ENCODE measurements at places on chromosomes 12 and 14.

DNA sequence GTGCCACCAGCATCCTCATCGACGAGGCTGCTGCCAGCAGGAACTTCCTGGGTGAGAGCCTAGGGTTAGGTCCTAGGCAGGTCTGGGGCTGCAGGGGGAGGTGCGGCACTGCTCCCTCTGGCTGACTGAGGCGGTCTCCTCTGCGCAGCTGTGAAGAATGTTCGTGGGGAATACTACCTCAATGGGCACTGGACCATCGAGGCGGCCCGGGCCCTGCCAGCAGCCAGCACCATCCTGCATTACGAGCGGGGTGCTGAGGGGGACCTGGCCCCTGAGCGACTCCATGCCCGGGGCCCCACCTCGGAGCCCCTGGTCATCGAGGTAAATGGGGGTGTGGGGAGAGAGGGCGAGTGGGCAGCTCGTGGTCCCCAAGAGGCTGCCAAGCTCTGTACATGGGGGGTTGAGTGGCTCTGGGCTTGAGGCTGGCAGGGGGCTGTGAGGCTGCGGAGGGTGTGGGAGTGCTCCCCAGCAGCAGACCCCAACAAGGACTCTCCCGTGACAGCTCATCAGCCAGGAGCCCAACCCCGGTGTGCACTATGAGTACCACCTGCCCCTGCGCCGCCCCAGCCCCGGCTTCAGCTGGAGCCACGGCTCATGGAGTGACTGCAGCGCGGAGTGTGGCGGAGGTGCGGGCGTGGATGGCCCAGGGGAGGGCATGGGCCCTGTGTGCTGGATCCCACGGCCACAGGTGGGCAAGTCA is 14.4 kb downstream of the PAPLN start:
- DNase-seq = no peak

DNA sequence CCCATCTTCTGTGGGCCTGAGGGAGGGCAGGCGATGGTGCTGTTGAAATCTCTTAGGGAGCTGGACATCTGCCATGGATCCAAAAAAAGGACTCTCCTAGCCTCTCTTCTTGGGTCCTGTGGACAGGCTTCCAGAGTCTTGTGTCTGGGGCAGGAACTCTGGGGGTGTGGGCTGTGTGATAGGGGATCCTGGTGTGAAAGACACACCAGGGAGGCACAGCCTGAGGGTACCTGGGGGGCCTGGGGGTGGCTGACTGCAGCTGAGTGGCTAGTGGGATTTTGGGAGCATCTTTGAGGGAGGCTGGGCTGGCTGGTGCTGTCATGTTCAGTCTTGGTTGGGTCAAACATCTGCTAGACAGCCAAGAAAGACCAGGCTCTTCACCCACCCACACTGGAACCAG is 1.8 kb upstream of the KRT83 start:
- no peak for DNase-seq

- DNase-seq = no peak
Measured at GRCh38 chr12:47781479-47782371, 8.7 kb downstream of the SLC48A1 start.

DNA sequence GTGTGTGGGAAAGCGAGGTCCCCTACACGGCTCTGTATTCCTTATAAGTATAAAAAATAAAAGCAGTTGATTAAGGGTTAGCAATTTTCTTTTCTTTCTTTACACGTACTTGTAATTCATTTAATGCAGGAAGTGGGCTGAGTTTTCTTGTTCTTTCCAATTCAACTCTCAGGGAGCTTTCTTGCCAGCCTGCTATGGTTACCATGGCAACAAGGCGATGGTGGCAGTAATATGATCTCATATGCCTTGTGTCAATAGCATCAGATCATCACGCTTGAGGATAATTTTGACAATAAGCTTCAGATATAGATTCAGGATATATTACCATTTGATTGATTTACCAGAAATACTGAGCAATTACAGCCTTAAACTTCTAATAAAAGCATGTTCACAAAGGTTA is 466.5 kb downstream of the APAF1 start:
- no peak for DNase-seq

GRCh38 chr12:46390881-46391280 is 18.3 kb upstream of the SLC38A2 start:
- DNase-seq = no peak

- DNase-seq = no peak
Measured at GRCh38 chr12:111330800-111331752, 37.8 kb downstream of the PHETA1 start.

DNA sequence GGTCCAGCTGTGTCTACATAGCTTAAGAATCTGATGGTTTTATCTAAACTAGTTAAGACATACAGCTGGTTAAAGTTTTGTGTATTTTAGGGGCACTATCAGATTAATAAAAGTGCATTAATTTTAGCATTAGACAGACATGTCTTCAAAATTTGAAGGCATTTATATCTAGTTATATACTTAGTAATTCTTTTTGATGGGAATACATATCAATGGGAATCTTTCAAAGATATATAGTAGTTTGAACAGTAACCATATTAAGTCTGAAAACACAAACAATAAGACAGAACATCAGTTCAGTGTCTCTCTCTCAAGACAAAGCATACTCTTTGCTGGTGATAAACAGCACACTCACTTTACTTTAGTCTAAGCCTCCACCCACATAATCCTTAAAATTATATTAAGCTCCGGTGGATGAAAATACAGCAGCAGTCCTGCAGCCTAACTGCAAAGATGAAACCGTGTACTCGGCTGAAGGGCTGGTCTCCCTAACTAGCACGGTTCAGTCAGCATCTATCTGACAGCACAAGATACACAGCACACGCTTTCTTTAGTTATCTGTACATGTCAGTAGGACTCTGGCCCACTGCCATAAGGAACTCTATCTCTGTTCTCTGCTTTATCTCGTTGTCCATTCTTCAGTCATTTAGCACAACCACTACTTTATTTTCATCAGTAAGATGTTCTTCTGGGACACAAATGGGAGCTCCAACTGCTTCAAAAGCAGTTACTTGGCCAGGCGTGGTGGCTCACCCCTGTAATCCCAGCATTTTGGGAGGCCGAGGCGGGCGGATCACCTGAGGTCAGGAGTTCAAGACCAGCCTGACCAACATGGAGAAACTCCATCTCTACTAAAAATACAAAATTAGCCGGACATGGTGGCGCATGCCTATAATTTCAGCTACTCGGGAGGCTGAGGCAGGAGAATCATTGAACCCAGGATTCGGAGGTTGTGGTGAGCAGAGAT is 80.5 kb downstream of the MED13L start:
- DNase-seq = no peak

GRCh38 chr14:22846811-22847307 is 10.5 kb downstream of the MMP14 start:
- no peak for DNase-seq

- no peak for DNase-seq
Measured at GRCh38 chr12:58395470-58395869, 454.1 kb downstream of the ATP23 start.

DNA sequence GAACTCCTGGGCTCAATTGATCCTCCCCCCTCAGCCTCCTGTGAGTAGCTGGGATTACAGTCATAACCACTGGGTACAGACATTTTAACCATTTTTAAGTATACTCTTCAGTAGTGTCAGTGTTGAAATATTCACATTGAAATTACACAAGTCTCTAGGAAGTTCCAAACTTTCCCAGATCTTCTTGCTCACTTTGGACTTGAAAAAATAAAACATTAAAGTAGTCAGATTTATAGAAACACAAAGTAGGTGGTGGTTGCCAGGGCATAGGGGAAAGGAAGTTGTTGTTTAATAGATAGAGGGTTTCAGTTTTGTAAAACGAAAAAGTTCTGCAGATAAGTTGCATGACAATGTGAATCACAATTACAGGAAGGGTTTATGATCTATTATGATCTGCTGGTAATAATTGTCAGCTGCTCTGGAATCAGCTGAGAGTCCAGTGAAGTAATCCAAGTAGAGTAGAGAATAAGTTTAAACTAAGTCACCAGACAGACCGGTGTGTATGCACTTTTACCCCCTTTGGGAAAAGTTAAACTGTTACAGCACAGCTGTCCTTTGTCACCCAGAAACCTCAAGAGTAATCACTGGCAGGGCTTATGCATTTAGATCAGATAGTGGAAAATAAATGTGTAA is 27.4 kb downstream of the PCNX1 start:
- no peak for DNase-seq

- no peak for DNase-seq
Measured at GRCh38 chr14:74911221-74911620, 11.8 kb downstream of the RPS6KL1 start.

DNA sequence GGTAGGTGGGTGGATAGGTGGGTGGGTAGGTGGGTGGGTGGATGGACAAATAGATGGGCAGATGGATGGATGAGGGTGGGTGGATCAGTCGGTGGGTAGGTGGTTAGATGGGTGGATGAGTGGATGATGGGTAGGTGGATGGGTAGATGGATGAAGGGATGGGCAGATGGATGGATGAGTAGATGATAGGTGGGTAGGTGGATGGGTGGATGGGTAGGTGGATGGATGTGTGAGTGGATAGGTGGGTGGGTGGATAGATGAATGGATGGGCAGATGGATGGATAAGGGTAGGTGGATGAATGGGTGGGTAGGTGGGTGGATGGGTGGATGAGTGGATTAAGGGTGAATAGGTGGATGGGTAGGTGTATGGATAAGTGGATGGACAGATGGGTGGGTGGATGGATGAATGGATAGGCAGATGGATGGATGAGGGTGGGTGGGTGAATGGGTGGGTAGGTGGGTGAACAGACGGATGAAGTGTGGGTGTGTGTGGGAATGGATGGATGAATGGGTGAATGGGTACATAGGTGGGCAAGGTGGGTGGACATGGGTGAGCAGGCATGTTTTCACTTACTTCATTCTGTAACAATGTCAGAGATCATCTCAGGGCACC is 3.3 kb upstream of the INF2 start:
- DNase-seq = no peak

GRCh38 chr14:34872822-34873588 is 2.2 kb downstream of the BAZ1A start:
- no peak for DNase-seq

DNA sequence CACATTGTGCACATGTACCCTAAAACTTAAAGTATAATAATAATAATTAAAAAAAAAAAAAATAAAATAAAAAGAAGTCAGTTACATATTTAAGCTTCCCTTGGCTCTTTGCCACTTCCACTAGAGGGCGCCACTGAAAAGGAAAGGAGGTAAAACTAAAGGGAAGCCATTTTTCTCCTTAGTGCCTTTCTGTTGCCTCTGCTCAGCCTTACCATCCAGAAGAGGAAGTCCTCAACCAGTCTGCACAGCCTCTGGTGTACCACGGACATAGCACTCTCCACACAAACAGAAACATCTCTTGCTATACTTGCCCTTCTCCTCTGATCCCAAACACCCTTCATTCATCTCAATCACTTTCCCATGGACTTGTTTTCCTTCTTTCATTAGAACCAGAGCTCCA is 169.0 kb upstream of the EEA1 start:
- peak; percentile 51 for DNase-seq

DNA sequence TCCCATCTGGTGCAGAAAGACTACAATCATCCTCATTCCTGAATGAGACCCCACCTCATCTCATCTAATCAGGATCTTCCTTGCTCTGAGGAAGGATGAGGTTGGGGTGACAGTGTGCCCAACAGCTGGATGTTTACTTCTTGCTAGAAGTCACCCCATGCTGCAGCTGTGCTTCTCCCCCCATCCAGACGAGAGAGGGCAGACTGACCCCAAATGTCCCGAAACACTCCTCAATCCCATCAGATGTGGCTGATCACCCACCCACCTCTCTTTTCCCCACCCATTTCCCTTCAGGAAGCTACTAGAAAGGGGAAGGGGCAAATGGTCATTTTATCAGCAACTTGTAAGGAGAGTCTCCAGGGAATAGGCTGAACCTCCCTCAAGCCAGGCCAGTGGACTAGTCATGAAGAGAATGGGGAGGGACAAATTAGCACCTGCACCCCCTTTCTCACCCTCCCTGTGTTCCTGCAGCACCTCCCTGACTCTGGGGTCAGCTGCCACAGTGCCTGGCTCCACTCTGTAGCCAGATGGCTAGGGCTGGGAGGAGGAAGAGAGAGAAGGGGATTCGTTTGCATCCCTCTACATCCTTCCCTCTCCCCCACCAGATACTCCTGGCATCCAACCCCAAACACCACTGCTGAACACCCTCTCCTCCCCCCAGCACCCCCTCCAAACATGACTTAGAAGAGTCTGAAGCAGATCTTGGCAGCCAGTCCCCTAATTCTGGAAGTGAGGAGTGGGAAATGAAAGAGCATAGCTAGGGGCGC is 2.8 kb upstream of the BAZ2A start:
- DNase-seq = no peak

DNA sequence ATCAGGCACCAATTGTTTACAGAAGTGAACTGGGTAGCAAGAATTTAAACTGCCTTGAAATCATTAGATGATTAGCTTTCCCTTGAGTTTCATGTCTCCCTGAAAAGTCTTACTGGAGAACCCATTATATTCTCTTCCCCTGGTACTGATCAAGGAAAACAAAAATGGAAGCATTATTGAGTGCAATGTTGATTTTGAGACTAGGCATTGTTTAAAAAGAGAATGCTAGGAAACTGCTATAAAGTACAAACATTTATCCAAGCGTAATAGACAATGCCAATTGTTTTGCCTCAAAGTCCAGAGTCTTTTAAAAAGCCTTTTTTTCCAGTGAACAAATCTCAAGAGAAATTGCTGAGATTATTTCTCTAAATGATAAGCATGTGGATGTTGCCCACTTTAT is 197.0 kb downstream of the CCER1 start:
- DNase-seq = no peak

DNA sequence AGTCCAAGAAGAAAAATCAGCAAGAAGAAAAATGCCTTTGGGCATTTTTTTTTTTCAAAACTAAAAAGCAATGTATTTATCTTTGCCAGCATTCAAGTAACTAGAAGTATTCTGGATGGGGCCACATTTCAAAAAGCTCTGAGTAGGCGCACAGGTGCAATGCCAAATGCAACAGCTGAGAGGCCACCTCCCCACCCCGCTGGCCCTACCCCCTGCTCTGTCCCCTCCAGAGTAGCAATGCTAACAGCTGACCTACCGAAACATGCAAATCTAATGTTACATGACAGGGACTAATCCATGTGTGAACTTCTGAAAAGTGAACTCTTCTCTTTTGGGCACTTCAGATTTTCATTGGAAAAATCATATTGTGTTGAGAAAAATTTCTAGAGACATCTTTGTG is 153.7 kb upstream of the SLC38A2 start:
- no peak for DNase-seq

DNA sequence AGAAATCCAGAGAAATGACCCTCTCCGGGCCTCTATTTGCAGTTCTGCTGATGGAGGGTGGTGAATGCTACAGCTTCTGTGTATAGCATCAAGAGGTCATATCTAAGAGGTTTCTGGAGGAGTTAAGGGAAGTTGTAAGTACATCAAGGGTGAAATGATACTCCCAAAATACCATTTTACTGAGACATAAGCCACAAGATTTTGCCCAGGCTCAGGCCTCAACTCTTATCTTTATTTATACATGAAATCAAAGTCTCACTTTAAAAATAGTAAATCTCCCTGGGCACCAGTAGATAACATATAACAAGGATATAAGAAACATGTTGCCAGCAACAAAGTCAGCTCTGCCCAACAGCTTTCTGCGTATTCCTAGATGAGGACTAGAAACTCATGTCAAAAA is 40.4 kb downstream of the NIN start:
- DNase-seq = no peak

DNA sequence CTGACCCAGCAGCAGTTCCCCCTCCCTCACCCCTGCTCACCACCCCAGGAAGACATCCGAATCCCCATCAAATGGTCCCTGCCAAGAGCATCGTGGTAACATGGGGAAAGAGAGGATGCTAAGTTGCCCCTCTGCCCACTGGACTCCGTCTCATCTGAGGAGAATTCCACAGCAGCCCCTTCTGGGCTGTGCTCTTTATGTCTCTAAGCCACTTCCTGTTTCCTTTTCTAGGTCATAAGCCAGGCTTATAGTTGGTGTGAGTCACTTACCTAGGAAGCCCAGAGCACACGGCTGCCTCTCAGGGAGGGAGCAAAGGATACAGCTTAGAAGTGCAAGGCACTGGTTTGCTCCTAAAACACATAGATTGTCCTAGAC is 76.0 kb downstream of the VCPKMT start:
- no peak for DNase-seq
